A673 (cell line): ENCODE measurements at places on chromosomes 3 and 15. TPM values are rescaled to one million over a fixed set of nuclear protein-coding genes. Genes with fewer than 3 reads are reported as not detected.

The SLC22A14 gene
- total RNA-seq, result 0.22 and 0.26 TPM in 2 replicates

The CFAP91 gene
- total RNA-seq, result 0.68 and 0.75 TPM in 2 replicates

The EAF2 gene
- 12.4 and 13.1 TPM in 2 replicates for total RNA-seq

The CDCP1 gene
- 0.13 and 0.70 TPM in 2 replicates for total RNA-seq

The CD86 gene
- total RNA-seq, result not detected in 2 replicates

The SCAMP5 gene
- total RNA-seq, result 3.8 and 5.8 TPM in 2 replicates

DNA sequence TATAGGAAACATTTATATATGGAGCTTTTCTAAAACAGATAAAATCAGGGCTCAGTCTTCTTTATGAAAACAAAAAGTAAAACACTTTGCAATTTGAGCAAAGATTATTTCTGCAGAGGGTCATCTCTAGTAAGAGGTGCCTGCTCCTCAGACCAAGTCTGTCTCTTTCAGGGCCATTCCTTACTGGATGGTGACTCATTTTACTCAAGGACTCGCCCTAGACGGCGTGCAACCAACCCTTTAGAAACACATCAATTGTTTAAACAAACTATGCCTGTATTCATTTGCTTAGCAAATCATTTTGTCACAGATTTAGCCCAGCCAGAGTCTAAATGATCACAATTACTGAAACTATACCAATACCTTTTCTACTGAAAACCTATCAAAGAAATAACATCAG lies 242.8 kb upstream of the ICE2 start:
- H3K4me1 ChIP-seq, result no peaks in the 10 kb centered on the region
- peaks cover 4% of the 10 kb centered on the region for H3K27me3 ChIP-seq
- H3K27ac ChIP-seq, result no peak overlapping the region
- no peak for DNase-seq

DNA sequence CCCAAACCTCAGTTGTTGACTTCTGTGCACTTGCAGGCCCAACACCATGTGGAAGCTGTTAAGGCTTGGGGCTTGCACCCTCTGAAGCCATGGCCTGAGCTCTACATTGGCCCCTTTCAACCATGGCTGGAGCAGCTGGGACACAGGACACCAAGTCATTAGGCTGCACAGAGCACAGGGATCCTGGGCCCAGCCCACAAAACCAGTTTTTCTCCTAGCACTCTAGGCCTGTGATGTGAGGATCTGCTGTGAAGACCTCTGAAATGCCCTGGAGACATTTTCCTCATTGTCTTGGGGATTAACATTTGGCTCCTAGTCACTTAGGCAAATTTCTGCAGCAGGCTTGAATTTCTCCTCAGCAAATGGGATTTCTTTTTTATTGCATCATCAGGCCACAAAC lies 1255.7 kb downstream of the ZPLD1 start:
- DNase-seq, result peak; percentile 34
- H3K4me1 ChIP-seq, result peaks cover 12% of the 10 kb centered on the region
- H3K27ac ChIP-seq, result no peak overlapping the region
- H3K36me3 ChIP-seq, result no peaks in the 10 kb centered on the region
- no peak overlapping the region for H3K4me3 ChIP-seq

- peak overlapping the region; percentile 75 for H3K4me3 ChIP-seq
- H3K27ac ChIP-seq, result peak overlapping the region; percentile 34
- DNase-seq, result peak; percentile 50
- no peaks in the 10 kb centered on the region for H3K4me1 ChIP-seq
- no peaks in the 10 kb centered on the region for H3K36me3 ChIP-seq
Measured at GRCh38 chr3:196969134-196969659, 564 bp upstream of the PIGZ start.

DNA sequence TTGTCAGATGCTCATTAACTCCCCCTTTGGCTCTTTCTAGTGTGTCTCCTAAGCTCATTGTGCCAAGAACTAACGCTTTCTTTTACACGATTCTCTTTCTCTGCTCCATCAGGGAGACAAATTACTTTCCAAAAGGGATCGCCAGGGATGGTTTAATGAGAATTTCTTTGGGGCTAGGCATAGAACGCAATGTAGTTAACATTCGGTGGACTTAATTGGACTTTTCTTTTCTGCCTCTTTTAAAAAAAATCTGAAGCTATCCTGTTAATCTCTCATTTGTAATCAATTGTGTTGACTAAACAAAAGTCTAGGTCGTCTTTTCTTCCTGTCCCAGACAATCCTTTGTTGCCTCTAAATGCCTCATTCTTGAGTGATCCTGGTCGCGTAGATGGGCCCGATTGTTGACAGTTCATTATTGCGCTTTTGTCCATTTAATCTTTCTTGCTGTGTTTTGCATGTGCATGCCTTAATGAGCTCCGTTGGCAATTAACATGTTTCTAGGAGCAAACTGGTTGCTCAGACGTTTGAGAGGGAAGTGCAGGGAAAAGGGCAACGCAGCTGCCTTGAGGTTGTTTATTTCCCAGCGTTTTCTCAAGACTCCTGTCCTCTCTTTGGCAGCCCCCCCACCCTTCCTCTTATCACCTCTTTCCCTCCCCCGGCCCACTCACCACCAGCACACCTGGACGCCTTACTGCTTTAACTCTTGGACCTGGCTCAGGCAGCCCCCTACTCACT lies 7.8 kb downstream of the FEZF2 start:
- no peaks in the 10 kb centered on the region for H3K4me1 ChIP-seq
- no peak overlapping the region for H3K27ac ChIP-seq
- H3K27me3 ChIP-seq, result peaks cover 75% of the 10 kb centered on the region
- DNase-seq, result no peak
- no peak overlapping the region for H3K4me3 ChIP-seq
- H3K36me3 ChIP-seq, result no peaks in the 10 kb centered on the region

- no peaks in the 10 kb centered on the region for H3K27me3 ChIP-seq
- no peak overlapping the region for H3K27ac ChIP-seq
Measured at GRCh38 chr3:187735383-187735782, 9.9 kb downstream of the BCL6 start.

DNA sequence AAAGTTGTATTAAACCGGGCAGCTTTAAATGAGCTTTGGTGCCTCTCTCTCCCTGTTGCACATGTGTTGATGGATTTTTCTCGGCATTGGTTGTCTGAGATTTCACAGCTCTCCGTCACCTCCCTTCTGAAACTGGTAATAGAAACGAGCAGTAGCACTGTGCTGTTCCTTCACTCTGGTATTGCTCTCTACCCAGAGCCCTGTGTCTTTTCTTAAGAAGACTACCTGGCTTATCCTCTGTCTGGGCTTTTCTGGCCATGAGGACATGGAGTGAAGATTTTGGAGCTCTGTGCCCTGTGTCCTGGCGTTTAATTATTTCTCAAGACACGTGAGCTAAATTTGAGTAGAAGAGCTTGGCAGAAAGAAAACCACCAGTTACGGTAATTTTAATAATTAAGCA lies 209.6 kb upstream of the EIF1B start:
- no peaks in the 10 kb centered on the region for H3K36me3 ChIP-seq
- DNase-seq, result no peak
- no peaks in the 10 kb centered on the region for H3K27me3 ChIP-seq
- H3K4me1 ChIP-seq, result no peaks in the 10 kb centered on the region
- H3K27ac ChIP-seq, result no peak overlapping the region

GRCh38 chr3:104555728-104556127 lies 811.0 kb upstream of the ALCAM start:
- no peaks in the 10 kb centered on the region for H3K4me1 ChIP-seq
- no peak overlapping the region for H3K27ac ChIP-seq
- H3K36me3 ChIP-seq, result no peaks in the 10 kb centered on the region
- H3K4me3 ChIP-seq, result no peak overlapping the region
- H3K27me3 ChIP-seq, result no peaks in the 10 kb centered on the region
- DNase-seq, result no peak

- H3K27ac ChIP-seq, result no peak overlapping the region
- DNase-seq, result no peak
- H3K4me3 ChIP-seq, result no peak overlapping the region
- H3K27me3 ChIP-seq, result no peaks in the 10 kb centered on the region
Measured at GRCh38 chr3:61948699-61949305, 387.4 kb downstream of the PTPRG start.

- peaks cover 2% of the 10 kb centered on the region for H3K4me1 ChIP-seq
- no peaks in the 10 kb centered on the region for H3K36me3 ChIP-seq
- peak overlapping the region; percentile 64 for H3K4me3 ChIP-seq
- no peak for DNase-seq
- H3K27me3 ChIP-seq, result no peaks in the 10 kb centered on the region
- H3K27ac ChIP-seq, result peak overlapping the region; percentile 87
Measured at GRCh38 chr3:158110658-158111018, 749 bp downstream of the RSRC1 start.

DNA sequence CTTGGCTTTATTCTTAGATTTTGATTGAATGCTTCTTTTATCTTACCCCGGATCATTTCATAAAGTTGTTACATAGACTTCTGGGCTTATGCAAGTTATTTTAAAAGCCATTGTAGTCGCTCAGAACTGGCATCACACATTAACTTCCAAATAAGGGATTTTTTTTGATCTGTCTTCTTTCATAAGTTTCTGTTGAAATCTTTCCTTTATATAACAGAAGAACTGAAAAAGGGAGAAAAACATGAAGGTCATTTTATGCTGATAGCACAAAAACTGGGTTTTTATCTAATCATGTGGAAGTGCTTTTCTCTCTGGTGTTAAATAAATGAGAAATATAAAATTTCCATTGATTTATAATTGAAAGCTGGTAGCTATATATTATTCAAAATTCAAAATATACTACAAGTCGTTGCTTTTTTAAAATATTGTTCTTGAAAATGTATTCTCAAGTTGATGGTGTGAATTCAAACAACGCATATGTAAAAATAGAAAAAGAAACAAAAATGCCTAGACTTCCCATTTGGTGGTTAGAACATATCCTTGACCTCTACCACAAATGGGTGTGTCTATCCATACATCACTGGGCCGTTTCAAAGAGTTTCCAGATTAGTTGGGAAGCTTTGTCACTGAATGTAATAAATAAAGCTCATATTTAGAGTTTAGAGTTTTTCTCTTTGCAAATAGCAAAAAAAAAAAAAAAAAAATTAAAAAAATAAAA lies 258.3 kb upstream of the ZPLD1 start:
- H3K36me3 ChIP-seq, result no peaks in the 10 kb centered on the region
- H3K27ac ChIP-seq, result no peak overlapping the region

DNA sequence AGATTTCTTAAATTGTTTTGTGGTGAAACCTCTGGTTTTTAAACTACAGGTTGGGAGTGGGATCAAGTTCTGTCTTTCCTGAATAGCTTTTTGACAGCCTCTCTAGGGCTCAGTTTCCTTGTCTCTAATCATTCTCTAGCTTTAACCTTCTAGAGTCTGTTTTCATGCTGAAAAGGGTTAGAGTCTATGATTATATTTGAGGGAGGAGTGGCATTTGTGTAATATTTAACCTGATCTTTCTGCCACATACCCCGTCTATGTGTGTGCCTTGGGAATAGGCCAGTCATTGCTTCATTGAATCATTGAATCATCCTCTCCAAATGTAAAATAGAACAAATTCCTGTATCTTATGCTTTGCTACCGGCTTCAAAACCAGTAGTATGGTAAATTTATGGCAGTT lies 204.9 kb downstream of the KLHL25 start:
- no peak for DNase-seq
- no peaks in the 10 kb centered on the region for H3K4me1 ChIP-seq
- no peak overlapping the region for H3K27ac ChIP-seq
- no peaks in the 10 kb centered on the region for H3K36me3 ChIP-seq
- H3K27me3 ChIP-seq, result no peaks in the 10 kb centered on the region
- no peak overlapping the region for H3K4me3 ChIP-seq

DNA sequence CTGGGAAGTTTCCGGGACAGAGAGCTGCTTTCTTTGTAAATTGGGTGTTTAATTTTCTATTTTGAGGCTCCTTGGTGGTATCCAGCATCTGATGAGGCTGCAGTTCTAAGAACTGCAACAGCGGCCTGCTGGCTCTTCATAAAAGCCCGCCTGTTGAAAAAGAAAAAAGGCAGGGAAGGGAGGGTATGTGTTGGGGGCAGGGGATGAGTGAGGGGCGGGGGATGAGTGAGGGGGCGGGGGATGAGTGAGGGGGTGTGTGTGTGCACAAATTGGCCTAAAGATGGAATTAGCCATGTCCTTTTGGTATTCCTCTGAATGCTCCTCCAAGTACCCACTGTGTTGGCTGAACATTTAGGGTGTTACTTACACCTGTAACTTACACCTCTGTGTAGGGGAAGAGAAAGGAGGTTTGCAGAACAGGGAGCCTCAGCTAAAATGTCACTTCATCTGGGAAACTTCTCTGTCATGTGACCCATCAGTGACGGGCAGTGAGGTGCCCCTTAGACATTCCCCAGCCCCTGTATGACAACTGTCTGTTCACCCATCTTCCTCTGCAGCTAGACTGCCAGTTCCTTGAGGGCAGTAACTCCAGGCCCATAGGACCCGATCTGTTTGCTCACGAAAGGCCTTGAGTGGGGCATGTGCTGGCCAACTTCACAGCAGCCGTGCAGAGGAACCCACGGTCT lies 57.6 kb downstream of the LRIG1 start:
- no peaks in the 10 kb centered on the region for H3K27me3 ChIP-seq
- H3K27ac ChIP-seq, result peak overlapping the region; percentile 86
- no peak overlapping the region for H3K4me3 ChIP-seq
- H3K4me1 ChIP-seq, result peaks cover 46% of the 10 kb centered on the region
- no peaks in the 10 kb centered on the region for H3K36me3 ChIP-seq
- no peak for DNase-seq

- H3K4me1 ChIP-seq, result no peaks in the 10 kb centered on the region
- no peak overlapping the region for H3K27ac ChIP-seq
- no peaks in the 10 kb centered on the region for H3K36me3 ChIP-seq
- no peak for DNase-seq
- H3K27me3 ChIP-seq, result no peaks in the 10 kb centered on the region
Measured at GRCh38 chr3:13015286-13016082, 57.7 kb downstream of the IQSEC1 start.

DNA sequence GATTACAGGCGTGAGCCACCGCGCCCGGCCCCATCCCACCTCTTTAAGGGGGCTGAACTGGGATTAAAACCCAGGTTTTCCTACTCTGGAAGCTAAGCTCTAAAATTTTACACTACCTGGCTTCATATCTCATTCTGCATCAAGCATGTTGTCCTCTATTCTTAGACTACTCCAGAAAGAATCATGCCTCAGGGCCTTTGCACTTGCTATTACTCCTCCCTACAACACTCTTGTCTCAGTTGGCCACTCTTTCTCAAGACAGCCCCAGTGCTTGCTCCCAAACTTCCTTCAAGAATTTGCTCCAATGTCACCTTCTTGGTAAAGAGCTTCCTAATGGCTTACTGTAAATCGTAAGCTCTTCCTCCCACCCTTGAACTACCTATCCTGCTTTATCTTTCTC lies 521.7 kb downstream of the MAGI1 start:
- H3K27me3 ChIP-seq, result no peaks in the 10 kb centered on the region
- H3K4me3 ChIP-seq, result no peak overlapping the region

DNA sequence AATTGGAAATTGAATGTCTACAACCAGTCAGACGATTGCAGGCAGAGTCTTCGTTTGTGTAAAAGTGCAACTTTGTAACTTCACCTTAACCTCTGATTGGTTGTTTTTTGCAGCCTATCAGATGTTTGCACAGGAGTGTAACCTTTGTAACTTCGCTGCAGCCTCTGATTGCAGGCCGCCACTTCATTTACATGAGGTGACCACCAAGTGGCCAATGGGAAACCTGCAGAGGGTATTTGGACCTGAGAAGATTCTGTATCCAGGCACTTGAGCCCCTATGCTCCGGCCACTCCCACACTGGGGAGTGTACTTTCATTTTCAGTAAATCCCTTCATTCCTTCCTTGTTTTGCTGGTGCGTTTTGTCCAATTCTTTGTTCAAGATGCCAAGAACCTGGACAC lies 68.1 kb upstream of the PFN2 start:
- no peaks in the 10 kb centered on the region for H3K4me1 ChIP-seq
- H3K4me3 ChIP-seq, result no peak overlapping the region
- H3K36me3 ChIP-seq, result no peaks in the 10 kb centered on the region

GRCh38 chr15:68417051-68417450 lies 14.9 kb downstream of the ITGA11 start:
- H3K4me3 ChIP-seq, result no peak overlapping the region
- H3K36me3 ChIP-seq, result no peaks in the 10 kb centered on the region
- no peak overlapping the region for H3K27ac ChIP-seq
- no peak for DNase-seq

- no peaks in the 10 kb centered on the region for H3K27me3 ChIP-seq
- DNase-seq, result no peak
- H3K4me3 ChIP-seq, result no peak overlapping the region
- no peaks in the 10 kb centered on the region for H3K36me3 ChIP-seq
Measured at GRCh38 chr3:129207479-129207878, 23.8 kb upstream of the CNBP start.
